Smooth muscle cell of the pulmonary artery (primary cell): ENCODE measurements at places on chromosomes 11 and 22. TPM values are rescaled to one million over a fixed set of nuclear protein-coding genes. Genes with fewer than 3 reads are reported as not detected.

Gene TOMT
- total RNA-seq, result not detected in 2 replicates

Gene FOXRED1
- total RNA-seq, result 10.1 and 13.2 TPM in 2 replicates

Gene PLEKHA7
- 0.26 and 0.39 TPM in 2 replicates for total RNA-seq

Gene SAA4
- not detected in 2 replicates for total RNA-seq

Gene RCOR2
- 2.3 and 5.8 TPM in 2 replicates for total RNA-seq

Gene AIFM3
- 0.52 and 0.56 TPM in 2 replicates for total RNA-seq

Gene PHOX2A
- total RNA-seq, result not detected in 2 replicates

Gene LRRC74B
- total RNA-seq, result 0.07 TPM in 1 of 2 replicates, not detected in the other

Gene PRODH
- total RNA-seq, result under 0.01 and 0.03 TPM in 2 replicates

Gene MTMR2
- total RNA-seq, result 39.8 and 52.9 TPM in 2 replicates

Gene LRRN4CL
- total RNA-seq, result 3.3 and 4.9 TPM in 2 replicates

Gene MMP1
- 746 and 915 TPM in 2 replicates for total RNA-seq

Gene A4GALT
- 13.0 and 41.2 TPM in 2 replicates for total RNA-seq

Gene CDHR5
- total RNA-seq, result not detected in 2 replicates

Gene MMP7
- not detected in 2 replicates for total RNA-seq

Gene LDHAL6A
- total RNA-seq, result not detected in 2 replicates

Gene ZNF215
- 2.6 and 3.8 TPM in 2 replicates for total RNA-seq
